CD4-positive, alpha-beta T cell treated with Interleukin-4 for 4 hours (primary cell): ENCODE measurements at places on chromosomes 16 and 17.
A peak's percentile ranks its signal among the peaks of the same experiment; 100 is the strongest.

DNA sequence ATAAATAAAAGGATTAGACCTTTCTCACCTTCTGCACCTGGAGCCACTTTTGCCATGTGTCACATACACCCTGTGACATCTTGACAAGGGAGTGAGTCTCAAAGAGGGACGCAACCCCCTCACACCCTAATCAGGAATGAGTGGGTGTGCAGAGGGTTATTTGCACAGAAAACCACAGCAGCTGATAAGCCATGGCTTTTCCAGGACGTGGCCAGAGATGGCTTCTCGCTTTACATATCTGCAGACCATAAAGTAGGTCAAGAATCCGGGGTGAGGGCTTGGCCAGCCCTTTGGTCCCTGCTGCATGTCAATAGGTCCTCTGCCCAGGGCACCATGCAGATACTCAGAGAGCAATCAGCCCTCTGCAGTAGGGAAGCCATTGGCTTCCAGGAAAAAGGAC lies 2.4 kb upstream of the CD300LF start:
- DNase-seq: no peak

GRCh38 chr17:52181782-52182181 lies 23.3 kb upstream of the CA10 start:
- no peak for DNase-seq

DNA sequence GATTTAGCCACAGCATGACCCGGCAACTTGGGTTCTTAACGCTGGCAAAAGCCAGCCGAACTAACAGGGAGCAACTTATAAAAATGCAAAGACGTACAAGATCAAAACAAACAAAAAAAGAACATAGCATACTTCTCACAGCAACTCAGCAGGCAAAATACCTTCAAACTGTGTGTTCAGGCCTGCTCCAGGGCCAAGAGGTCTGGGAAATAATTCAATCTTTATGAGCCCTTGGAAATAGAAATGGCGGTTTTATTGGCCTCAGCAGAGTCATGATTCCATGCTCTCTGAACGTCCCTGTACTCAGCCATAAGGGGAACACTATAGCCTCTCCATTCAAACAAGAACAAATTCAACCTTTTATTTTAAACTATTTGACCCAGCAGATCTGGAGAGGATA lies 101.3 kb upstream of the C17orf78 start:
- no peak for DNase-seq

DNA sequence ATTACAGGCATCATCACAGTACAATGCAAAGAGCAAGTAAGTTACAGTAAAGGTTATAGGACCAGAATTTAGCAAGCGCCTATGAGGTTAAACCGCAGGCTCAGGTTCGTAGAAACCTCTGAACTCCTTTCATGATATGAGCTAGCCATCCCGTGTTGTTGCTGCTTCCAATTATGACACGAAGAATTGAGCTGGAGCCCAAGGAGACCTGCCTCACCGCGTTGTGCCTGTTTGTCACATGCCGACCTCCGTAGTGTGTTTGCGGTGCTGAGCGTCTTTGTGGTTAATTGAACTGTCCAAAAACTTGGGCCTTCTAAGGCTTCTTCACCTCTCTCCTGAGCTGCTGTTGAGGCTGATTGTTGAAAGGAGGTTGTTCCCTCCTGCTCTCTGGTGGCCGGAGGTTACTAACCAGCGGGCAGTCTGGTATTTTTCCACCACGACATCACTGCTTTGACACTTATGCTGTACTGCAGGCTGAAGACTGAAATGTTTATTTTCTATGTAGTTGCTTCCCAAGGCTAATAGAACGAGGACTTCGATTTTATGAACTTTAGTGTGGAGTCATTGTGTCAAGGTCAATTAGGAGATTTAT lies 67.5 kb downstream of the SEC14L1 start:
- no peak for DNase-seq

DNA sequence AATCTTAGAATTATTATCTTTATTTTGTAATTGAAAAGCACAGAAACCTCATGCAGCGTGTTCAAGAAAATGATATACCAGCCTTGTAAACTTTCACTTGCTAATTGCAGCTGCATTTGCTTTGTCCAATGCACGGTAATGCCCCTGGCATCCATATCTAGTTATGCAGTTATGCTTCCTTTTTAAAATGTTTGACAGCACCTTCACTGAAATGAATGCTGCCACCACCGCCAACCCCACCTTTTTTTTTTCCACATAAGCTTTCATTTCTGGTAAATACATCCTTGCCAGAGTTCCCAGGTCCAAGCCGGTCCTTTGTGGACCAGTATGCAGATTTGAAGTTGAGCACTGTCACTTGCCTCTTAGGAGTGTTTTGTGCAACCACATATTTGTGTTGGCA lies 338.8 kb downstream of the WWOX start:
- DNase-seq: no peak

DNA sequence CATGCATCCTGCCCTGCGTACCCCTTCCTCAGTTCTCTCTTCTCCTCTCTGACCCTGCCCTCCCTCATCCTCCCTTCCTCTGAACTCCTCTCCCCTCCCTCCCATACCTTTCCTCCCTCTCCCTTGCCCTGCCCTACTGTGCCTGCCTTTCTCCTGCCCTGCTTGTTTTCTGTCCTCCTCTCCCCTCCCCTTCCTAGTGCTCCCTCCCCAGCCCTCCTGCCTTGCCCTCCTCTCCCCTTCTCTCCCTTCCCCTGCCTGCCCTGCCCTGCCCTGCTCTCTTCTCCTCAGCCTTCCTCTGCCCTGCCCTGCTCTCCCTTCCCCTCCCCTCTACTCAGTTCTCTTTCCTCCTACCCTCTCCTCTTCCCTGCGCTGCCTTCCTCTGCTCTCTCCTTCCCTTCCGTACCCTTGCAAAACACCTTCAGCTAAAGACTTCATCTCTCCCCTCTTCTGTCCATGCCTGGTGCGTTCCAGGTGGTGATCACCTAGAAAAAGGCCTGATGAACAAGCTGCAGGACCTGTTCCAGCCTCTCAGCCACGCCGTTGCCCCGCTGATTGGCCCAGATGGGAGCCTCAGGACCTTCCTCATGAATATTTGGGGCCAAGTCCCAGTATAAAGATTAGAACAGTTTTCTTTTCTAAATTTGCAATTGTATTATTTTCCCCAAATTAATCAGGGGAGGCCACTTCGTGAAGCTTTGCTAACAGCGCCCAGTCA lies 290.5 kb downstream of the CPPED1 start:
- DNase-seq: no peak

DNA sequence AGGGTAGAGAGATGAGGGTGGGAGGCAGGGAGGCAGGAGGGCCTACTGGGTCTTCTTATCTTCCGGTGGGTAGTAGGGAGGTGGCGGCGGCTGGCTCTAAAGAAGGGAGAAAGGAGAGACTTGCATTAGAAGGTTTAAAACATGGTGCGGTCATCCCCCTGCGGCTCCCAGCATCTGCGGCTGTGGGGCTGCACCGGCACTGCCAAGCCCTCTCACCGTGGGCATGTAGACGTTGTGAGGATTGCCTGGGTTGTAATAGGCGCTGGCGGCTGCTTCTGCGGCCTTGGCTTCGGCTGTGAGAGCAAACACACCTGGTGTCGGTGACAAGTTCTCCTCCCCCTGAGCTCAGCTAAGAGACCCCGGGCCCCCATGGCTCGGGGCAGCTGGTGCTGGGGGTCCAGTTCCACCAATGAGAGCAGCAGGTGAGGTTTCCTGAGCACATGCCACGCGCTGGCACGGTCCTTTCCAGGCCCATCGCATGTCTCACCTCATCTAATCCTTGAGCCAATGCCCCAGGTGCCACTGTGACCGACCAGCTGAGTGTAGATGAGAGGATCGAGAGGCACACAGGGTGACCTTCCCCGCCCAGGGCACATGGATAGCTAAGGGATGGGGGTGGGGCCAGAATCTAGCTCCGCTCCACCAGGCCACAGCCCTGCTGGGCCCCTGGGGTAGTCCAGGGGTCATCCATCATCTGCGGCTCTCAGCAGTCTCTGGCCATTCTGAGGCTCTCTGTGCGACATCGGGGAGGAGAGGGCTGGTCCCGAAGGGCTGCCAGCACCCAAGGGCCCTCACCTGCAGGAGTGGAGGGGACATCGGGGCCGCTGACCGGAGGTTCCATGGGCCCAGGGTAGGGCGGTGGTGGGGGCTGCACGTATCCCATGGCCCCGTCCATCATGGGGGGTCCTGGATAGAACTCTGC lies 2.7 kb upstream of the UNC13D start:
- DNase-seq: no peak

GRCh38 chr17:15404106-15405057 lies 63.0 kb upstream of the TEKT3 start:
- no peak for DNase-seq

DNA sequence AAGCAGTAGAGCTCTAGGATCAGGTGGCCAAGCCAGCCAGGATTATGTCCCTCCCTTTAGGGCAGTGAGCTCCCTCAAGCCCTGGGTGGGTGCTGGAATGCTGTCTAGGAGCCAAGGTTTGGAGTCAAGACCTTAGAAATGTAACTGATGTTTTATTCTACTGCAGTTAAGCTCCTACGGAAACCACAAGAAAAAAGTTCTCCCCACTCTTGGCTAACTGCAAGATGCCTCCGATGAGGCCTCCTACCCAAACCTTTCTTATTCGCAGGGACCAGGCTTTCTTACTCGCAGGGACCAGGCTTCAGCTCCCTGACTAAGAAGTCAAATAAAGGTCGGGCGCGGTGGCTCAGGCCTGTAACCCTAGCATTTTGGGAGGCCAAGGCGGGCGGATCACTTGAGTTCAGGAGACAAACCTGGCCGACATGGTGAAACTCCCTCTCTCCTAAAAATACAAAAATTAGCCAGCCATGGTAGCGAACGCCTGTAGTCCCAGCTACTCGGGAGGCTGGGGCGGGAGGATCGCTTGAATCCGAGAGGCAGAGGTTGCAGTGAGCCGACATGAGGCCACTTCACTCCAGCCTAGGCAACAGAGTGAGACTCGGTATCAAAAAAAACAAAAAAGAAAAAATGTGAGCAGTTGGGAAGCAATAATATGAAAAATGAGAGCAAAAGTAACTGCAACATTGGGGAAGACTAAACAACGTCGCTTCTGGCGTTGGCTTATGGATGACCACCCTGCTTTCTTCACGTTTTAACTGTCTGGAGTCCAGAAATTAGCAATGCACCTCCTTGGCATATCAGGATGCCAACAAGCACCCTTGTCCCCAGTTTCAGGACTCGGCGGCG lies 31.7 kb upstream of the ARL4D start:
- no peak for DNase-seq

DNA sequence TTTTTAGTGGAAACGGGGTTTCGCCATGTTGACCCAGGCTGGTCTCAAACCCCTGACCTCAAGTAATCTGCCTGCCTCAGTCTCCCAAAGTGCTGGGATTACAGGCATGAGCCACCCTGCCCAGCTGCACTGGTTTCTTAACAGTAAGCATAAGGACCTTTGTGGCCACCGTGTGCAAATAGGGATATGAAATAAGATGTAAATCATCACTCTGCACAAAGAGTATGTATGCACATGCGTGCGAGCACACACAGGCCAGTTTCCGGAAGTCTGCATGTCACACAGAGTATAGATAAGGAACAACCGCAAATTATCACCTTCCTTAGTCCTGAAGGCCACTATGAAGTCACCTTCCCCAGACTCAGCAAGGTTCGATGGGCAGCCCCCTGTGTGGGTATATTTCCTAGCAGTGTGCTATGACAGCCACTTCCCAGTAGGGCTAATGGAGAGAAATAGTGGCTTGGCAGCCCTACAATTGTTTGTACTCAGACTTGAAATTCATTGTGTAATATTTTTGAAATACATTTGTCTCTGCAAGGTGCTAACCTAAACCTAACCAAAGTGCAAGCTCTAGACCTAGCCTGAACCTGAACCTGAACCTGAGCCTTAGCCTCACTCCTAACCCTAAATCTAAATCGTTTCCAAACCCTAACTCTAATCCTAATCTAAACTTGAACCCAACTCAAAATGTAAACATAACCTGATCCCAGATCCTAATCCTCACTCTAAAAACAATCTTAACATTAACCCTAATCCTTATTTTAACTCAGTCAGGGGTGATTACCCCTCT lies 48.4 kb upstream of the SKAP1 start:
- peak; percentile 45 for DNase-seq
